Naive thymus-derived CD4-positive, alpha-beta T cell (primary cell): ENCODE measurements at places on chromosomes 4 and X. TPM values are rescaled to one million over a fixed set of nuclear protein-coding genes. Genes with fewer than 3 reads are reported as not detected.

DNA sequence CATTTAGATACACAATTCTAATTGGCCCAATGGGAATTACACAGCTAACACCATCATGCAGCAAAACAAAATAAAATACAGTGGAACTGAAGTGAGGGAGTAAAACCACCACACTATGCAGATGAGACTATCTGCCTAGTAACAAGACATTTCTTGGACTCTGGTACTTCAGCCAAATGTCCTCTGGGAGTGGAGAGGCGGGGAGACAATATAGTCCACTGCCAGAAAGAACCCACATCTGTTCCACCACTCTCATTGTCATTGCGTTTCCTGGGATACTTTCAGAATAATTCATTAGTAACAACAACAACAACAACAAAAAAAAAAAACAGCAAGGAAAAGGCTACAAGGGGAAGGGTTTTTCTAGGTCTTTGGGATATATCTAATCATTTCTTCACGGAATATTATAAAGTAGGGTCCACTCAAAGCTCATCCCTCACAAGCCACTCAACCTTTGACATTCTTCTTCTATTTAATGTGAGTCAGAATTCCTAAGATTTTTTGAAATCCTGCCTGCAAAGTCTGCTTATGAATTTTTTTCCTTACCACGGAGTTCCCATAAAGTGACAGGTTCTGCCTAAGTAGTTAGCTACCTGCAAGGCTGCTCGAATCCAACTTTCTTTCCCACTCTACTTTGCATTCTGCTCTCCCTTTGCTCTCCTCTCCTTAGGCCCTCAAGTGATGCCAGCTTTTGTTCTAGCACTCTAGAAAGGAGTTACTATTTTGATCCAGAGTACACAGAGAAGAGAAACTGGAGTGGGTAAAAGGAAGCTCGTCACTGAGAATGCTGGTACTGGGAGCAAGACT lies 254.6 kb downstream of the CHIC1 start:
- H3K4me3 ChIP-seq = no peak overlapping the region
- DNase-seq = no peak
- H3K27ac ChIP-seq = no peak overlapping the region

DNA sequence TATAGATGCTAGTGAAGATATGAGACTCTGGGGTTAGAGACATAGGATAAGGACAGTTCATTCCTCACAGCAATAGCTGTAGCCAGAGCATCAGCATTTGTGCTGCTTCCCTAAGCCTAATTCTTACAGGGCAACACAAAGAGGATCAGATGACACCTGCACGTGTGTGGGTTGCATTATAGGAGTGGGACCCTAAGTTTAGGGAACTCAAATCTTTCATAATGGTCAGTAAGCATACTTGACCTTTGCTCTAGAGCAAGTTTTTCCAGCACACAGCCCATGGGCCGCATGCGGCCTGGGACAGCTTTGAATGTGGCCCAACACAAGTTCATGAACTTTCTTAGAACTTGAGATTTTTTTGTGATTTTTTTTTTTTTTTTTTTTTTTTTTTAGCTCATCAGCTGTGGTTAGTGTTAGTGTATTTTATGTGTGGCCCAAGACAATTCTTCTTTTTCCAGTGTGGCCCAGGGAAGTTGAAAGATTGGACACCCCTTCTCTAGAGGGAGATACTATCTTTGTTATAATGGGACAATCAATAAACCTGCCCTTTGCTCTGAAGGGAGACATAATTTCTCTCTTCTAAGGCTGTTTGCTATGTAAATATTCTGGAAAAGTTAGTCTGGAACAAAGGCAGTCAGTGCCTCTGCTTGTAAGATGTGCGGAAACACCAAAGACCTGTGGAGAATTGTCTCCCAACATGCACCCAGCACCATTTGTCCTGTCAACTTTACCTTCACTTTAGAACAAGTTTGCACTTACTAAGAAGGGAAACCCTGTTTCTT lies 650.2 kb downstream of the ZNF674 start:
- H3K36me3 ChIP-seq = no peaks in the 10 kb centered on the region
- no peaks in the 10 kb centered on the region for H3K27me3 ChIP-seq
- no peak overlapping the region for H3K27ac ChIP-seq

DNA sequence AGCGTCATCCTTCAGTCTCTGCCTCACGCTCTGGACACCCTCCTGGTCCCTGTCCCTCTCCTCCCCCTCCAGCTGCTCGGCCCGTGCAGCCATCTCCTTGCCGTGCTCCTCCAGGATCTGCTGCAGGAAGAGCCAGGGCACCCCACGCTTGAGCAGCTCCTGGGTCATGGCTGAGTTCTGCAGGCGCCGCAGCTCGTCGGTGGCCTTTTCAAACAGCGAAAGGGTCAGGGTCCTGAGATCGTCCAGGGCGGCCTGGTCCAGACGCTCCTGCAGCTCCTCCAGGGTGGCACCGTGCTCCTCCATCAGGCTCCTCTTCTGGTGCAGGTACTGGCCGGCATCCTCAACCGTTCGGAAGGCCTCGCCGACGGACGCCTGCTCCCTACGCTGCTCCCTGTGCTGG lies 85.8 kb downstream of the EVC2 start:
- no peaks in the 10 kb centered on the region for H3K27me3 ChIP-seq
- no peak for DNase-seq
- no peaks in the 10 kb centered on the region for H3K4me1 ChIP-seq
- H3K36me3 ChIP-seq = no peaks in the 10 kb centered on the region

DNA sequence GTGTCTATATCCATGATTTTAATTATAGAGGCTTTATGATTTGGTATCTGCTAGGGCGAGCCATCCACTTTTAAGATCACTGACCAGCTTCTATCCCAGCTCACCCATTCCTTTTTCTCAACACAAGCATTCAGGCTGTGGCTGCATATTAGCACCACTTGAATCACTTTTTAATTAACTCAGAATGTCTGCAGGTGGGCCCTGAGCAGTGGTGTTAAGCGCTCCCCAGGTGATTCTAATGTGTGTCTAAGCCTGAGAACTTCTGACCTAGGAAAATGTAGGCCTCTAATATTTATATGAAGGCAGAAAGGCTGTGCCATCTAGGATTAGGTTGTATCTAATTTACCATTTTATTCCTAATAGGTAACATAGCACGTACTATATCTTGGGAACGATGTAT lies 19.8 kb upstream of the QRFPR start:
- no peaks in the 10 kb centered on the region for H3K4me1 ChIP-seq
- H3K27me3 ChIP-seq = no peaks in the 10 kb centered on the region
- H3K27ac ChIP-seq = no peak overlapping the region

DNA sequence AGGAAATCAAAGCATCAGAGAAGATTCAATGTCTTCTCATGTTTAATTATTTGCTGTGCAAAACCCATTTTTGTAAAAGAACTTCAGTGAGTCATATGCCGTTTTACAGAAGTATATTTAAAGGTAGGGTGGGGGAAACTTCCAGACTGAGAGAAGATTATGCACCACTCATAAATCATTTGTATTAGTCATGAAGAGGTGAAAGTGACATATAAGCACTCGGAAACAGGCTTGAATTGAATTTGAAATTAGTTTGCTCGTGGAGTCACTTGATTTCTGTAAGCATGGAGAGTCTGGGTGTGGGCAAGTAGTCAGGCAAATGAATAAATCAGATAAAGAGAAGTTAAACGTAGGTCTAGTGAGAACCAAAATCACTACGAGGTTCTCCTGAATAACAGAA lies 335.1 kb downstream of the ANK2 start:
- DNase-seq = no peak
- H3K36me3 ChIP-seq = no peaks in the 10 kb centered on the region
- no peak overlapping the region for H3K4me3 ChIP-seq
- no peaks in the 10 kb centered on the region for H3K4me1 ChIP-seq

ABCG2 gene
- total RNA-seq = 0.27 TPM

JAKMIP1 gene
- 15.3 and 17.8 TPM in 2 replicates for total RNA-seq
